CD4-positive, alpha-beta T cell treated with Interleukin-2 at 100 ng/mL for 4 hours (primary cell): ENCODE measurements at places on chromosomes 16 and 17.

DNA sequence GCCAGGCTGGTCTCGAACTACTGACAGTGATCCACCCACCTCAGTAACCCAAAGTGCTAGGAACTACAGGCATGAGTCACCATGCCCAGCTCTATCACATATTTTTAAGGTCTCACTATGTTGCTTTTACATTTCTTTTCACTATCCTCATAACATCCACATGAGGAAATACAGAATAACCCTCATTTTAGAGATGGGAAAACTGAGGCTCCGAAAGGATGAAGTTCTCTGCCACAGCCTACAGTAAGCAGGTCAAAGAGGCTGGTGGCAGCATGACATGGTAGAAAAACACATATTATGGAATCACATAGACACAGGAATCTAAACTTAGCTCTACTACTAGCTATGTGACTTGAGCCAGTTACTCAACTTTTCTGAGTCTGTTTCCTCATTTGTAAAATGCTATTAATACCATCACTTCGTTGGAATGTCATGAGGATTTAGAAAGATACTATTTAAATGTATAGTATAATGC lies 32.2 kb downstream of the APPBP2 start:
- no peak for DNase-seq

- no peak for DNase-seq
Observed at GRCh38 chr17:9821921-9822320, at the start of gene GSG1L2. TSS of gene GSG1L2 (minus strand) at chr17:9822079. CDS start at chr17:9822071, 8 bp downstream.

DNA sequence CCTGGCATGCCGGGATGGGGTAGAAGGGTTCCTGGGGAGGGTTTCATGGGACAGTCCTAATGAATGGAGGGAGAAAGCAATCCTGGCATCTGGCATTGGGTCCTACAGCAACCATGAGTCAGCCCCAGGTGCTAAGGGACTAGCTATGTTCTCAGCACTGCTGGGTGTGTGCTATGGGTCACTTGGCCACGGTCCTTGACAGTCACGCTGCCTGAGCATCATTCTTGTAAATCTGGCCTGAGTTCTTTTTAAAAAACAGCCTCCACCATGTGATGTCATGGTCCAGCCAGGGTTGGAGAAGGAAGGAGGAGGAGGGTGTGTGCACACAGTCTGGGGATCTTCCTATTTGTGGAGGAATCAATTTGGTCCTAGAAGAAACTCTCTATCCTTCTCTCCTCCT lies 6.2 kb upstream of the RAMP2 start:
- no peak for DNase-seq

DNA sequence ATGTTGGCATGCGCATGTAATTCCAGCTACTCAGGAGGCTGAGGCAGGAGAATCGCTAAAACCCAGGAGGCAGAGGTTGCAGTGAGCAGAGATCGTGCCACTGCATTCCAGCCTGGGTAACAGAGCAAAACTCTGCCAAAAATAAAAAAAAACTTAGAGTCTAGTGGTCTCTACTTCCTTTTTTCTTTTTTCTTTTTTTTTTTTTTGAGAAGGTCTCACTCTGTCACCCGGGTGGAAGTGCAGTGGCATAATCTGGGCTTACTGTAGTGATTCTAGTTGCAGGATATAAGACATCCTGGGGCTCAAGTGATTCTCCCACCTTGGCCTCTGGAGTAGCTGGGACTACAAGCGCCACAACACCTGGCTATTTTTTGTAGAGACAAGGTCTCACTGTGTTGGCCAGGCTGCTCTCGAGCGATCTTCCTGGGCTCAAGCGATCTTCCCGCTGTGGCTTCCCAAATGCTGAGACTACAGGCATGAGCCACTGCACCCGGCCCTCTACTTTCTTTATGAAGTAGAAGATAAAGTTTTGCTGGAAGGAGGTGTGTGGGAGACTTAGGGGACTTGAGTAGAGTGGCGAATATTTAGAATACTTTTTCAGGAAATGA lies 47.9 kb upstream of the TAOK1 start:
- DNase-seq, result no peak

DNA sequence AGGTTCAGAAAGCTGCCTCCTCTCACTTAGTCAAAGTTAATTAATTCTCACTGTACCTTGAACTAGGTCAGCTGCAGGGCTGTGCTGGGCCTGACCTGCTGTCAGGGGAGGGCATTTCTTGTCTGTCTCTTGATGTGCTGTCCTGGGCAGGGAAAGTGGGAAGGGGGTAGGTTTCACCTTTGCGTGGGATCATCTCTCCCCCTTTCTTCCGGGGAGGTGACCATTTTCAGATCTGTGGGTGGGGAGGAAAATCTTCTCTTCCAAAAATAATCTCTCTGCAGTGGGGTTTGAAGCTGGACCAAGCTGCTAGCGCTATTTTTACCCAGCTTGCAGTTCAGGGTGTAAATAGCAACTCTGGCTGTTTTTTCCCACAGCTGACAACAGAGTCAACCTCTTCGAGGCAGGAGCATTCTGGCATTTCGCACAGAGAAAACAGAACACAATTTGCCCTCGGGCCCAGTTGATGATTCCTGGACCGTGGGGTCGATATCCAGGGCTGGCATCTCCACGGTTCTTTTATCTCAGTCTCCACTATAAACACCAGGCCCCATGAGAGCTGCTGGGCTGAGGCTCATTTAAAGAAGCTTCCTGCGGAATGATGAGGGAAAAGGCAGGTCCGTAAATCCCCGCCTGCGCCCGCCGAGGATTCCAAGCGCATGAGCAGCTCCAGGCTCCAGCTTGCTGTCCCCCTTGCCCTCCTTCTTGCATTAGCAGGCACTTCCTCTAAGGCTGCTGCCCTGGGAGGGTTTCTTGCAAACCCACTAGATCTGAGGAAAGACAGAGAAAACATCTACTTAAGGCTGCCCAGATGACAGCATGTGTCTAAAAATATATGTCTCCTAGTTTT lies 93.9 kb downstream of the YPEL2 start:
- no peak for DNase-seq

DNA sequence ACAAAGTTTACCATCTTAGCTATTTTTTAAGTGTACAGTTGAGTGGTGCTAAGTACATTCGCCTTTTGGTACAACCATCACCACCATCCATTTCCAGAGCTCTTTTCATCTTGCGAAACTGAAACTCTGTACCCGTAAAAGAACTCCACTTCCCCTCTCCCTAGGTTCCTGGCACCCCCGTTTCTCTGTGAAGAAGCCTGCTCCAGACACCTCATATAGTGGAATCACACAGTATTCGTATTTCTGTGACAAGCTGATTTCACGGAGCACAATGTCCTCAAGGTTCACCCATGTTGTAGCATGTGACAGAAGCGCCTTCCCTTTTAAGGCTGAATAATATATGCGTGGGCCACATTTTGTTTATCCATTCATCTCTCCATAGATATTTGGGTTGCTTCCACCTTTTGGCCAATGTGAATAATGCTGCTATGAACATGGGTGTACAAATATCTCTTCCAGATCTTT lies 54.2 kb upstream of the MAP3K14 start:
- DNase-seq, result no peak

DNA sequence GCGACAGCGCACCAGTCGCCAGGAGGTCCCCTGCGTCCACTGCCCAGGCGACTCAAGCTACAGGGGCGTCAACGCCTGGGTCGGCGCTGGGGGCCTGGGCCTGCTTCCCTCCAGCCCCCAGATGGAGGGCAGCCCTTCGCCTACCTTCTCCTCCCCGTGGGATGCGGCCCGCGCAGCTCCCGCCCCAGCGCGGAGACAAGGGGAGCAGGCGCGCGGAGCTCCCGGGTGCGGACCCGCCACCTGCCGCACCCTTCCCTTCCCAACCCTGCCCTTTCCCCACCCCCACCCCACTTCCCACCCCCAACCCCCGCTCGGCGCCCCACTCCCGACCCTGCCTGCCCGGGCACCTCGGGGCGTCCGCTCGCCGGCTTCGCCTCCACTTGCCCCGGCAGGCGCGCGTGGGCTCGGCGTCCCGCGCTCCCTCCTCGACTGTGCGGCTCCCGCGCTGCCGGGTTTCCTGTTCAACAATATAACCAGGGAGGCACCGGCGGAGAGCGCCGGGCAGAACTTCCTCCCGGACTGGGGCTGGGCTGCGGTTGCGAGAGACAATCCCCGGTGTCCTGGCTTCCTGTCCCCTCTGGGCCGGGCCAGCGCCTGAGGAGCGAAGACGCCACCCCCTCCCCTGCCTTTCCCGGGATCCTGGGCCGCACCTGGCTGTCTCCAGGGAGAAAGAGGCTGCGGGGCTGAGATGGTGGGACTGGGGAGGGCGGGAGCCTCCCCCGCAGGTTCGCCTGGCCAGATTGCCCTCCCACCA lies at the start of gene ARHGAP27:
TSS of gene ARHGAP27 (minus strand) at position 466 of the 754 bp plus-strand sequence. CDS start 2,591 bp downstream, outside the sequence.
- peak; percentile 30 for DNase-seq

- DNase-seq, result no peak
Observed at GRCh38 chr17:5361426-5361825, 58.0 kb downstream of the NUP88 start.

- DNase-seq, result no peak
Observed at GRCh38 chr17:79168486-79169055, 93.9 kb downstream of the ENGASE start.

GRCh38 chr17:45784293-45784740 lies at the start of gene CRHR1:
TSS of gene CRHR1 (plus strand) at chr17:45784320. CDS start at chr17:45784545, 225 bp downstream.
- DNase-seq, result no peak

DNA sequence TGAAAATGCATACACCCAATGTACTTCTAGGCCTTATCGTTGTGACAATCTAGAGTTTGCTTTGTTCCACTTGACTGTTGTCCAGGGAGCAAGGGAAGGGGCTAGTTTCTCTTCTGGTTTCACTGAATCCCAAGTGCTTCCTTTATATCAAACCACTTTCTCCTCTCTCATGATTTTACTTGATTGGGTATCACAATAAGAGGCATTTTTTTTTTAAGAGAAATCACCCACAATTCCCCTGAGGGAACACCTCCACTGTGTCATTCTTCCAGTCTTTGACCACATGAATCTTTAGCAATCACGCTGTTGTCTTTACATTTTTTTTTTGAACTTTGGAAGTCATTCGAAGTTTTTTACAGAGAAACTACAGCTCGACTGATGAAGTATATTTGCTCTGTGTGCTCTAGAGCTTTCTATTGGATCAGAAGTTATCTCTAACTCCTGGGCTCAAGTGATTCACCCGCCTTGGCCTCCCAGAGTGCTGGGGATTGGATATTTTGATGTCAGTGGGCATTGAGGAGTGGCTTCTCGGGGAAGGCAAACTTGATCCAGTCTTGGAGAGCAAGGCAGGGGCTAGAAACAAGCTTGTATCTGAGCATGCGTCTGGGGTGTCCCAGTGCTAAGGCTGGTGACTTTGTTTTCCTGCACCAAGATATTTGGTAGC lies 3.0 kb downstream of the CDH1 start:
- DNase-seq, result no peak

GRCh38 chr17:74118504-74118903 lies 85.0 kb upstream of the RPL38 start:
- DNase-seq, result no peak

GRCh38 chr17:9971991-9972390 lies 66.9 kb upstream of the RCVRN start:
- no peak for DNase-seq

DNA sequence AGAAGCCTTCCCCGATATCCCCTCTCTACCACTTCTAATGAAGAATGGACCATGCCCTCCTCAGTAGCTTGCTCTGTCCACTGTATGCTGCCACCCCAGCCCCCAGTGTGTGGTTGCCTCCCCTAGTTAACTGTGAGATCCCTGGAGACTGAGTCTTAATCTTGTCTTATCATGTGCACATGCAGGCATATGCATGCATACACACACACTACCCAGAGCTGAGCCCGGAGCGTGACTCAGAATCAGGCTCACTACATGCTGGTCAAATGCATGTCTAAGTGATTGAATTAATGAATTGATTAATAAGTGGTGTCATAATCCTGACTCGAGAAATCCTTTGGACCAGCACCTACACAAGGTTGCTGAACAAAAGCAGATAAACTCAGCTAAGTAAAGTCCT lies 99.4 kb downstream of the CCT6B start:
- DNase-seq, result no peak

DNA sequence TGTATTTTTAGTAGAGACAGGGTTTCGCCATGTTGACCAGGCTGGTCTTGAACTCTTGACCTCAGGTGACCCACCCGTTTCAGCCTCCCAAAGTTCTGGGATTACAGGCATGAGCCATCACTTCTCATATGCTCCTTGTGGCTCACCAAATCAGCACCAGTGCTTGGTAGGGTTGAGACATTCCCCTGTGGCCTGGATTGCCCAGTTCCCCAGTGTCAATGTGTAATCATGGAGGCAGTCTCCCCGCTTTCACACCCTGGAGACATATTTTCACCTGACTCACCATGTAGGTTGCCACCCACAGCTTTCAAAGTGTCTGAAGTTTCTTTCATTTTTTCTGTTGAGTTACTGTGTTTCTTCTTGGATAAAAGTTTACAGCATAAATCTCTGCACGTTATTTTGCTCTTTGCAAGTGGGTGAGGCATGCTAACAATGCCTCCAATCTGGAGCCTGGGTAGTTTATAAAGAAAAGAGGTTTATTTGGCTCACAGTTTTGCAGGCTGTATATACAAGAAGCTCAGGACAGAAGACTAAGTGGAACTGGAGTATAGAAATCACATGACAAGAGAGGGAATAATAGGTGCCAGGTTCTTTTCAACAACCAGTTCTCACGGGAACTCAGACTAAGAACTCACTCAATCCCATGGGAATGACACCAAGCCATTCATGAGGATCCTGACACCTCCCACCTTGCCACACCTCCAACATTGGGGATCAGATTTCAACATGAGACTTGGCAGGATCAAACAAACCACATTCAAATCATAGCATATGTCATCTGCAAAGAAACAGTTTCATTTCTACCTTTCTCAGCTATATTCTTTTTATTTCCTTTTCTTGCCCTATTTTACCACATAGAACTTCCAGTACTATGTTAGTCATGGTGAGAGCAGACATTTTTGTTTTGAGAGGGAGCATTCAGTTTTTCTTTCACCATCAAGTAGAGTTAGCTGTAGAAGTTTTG lies 113.2 kb downstream of the PHKB start:
- peak; percentile 10 for DNase-seq

DNA sequence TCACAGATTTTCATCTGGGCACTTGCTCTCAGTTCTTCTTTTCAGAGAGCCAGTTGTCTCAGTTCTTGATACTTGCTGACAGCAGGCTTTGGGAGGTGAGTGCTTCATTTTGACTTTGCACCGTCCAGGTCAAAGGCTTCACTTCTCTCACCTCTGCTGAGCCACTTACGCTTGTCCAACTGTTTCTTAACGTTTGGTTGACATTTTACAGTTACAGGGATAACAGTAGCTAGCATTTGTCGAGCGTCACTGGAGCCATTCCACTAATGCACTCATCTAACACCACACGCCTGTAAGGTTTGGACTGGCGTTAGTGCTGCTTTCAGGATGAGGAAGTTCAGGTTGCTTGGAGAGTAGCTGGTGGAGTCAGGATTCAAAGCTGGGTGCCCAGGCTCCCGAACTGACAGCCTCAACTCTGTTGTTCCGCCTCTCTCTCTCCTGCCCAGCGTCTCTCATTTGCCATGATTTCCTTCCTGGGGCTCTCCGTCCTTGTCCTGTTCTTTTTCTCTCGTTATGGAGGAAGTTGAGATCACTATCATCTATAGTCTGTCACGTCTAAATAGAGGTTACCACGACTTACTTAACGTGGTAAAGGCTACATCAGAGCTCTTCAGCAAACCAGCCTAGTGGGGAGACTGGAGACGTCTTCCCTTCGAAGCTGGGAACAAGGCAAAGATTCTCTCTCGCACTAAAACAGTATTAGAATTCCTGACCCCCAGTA lies 220.8 kb downstream of the RPTOR start:
- no peak for DNase-seq
